Large intestine (tissue), 12 donors: ENCODE measurements at places on chromosomes 13 and 19.

GRCh38 chr19:51808333-51808986, 13.5 kb downstream of the FPR3 start:
- no peak for DNase-seq

- no peak for DNase-seq
Observed at GRCh38 chr13:59442944-59443486, 720.7 kb downstream of the DIAPH3 start.

- no peak for DNase-seq
Observed at GRCh38 chr13:100280681-100281080, 191.8 kb downstream of the PCCA start.

GRCh38 chr19:46115396-46116106, 8.9 kb downstream of the IGFL3 start:
- DNase-seq, result no peak

GRCh38 chr13:95902741-95903140, 150.5 kb downstream of the UGGT2 start:
- no peak for DNase-seq
